ENCODE measurements at places on chromosomes 7 and 10.

DNA sequence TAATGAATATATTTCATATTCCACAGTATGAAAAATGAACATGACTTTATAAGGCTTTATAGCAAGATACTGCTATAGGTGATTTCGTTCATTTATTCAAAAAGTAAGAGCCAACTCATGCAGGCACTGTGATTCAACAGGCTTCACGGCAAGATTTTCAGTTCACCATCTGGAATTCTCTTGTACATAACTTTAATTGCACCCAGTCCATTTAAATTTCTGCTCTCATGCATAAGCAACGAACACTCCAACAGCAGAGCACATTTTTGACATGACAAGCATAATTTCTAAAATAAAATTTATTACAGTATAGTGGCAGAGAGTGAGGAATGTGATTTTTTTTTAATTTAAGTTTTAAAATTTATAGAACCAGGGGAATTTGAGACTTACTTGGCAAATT lies 436.1 kb downstream of the PHTF2 start:
- no peak for DNase-seq

DNA sequence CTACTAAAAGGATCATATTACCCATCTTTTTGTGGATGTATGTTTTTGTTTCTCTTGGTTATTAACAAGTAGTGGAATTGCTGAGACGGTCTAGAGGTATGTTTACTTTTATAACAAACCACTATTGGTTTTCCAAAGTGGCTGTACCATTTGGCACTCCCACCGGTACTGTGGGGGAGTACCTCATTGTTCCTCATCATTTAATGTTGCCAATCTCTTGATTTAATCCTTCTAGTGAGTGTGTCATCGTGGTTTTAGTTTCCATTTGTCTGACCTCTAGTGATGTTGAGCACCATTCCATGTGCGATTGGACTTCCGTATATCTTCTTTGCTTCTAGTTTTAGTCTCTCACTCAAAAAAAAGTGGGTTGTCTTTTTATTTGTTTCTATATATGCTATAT lies 50.4 kb downstream of the RBM33 start:
- DNase-seq, result no peak

GRCh38 chr10:18332048-18332447 lies 191.8 kb downstream of the CACNB2 start:
- no peak for DNase-seq

DNA sequence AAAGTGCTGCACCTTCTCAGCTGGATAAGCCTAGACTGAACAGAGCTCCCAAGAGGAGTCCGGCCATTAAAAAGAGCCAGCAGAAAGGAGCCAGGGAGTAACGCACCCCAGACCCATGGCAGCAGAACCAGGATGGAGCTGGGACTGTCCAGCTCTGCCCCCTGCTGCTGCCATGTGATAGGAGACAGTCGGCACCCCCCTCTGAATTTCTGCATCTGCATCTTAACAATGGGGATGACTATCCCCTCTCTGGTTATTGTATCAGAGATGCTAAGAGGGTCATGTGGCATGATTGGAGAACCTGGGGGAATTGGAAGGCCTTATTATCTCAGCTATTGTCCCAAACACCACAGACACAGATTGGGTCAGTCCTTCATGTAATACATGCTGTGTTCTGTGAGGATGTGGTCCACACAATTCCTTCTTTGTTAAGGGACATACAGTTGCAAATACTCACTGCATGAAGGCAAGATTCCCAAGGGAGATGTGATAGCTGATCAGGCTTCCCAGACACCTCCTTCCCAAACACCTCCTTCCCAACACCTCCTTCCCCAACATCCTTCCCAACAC lies 29.3 kb downstream of the PLEKHS1 start:
- DNase-seq, result no peak

GRCh38 chr7:12703881-12704280 lies 16.4 kb downstream of the ARL4A start:
- no peak for DNase-seq

DNA sequence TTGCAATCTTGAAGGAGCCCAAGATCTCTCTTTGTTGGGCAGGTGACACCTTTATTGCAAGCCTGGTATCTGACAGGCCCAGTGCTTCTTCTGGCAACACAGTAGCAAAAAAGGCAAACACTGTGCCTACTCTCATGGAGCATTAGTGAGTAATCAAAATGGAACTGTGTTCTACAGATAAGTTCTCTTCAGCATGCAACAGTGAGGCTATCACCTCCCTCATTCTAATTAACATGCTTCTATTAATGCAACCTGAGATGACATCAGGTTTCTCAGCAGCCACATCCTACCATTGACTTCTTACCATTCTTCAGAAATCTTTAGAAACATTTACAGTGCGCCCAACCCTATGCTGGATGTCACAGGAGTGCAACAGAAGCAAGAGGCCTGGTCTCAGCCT lies 77.9 kb upstream of the KCNMA1 start:
- no peak for DNase-seq

GRCh38 chr10:24255115-24255880 lies 46.4 kb downstream of the KIAA1217 start:
- no peak for DNase-seq

- DNase-seq, result no peak
Observed at GRCh38 chr10:97538411-97538810, 34.2 kb upstream of the ANKRD2 start.

DNA sequence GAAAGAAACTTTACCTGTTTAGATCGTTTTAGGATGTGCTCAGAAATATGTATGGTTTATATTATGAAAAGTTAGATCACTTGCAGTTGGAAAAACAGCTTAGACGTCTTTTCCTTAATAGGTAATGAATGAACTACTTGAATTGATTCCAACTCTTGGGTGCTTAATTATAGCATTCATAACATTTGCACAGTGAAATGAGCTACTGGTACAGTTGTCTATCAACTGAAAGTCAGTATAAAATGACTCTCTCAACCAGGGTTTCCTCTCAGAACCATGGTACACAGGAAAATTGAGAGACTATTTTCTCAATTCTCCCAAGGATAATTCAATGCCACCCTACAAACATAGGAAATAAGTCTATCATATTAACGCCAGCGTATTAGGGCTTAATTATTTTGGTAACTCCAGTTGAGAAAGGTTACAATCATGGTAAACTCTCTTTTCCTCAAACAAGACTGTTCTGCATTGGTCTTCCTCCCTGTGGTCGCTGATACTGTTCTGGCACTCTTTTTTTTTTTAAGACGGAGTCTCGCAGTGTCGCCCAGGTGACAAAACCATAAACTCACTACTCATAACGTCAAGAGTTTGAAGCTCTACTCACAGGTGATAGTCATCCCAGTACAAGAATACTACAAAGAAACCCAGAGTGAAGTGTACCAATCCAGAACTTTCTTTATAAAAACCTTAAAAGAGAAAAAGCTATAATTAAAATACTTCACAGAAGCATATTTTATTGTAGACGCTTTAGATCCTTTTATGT lies 2.0 kb downstream of the ANLN start:
- DNase-seq, result no peak

GRCh38 chr7:74059037-74059436 lies 24.6 kb upstream of the LIMK1 start:
- no peak for DNase-seq

DNA sequence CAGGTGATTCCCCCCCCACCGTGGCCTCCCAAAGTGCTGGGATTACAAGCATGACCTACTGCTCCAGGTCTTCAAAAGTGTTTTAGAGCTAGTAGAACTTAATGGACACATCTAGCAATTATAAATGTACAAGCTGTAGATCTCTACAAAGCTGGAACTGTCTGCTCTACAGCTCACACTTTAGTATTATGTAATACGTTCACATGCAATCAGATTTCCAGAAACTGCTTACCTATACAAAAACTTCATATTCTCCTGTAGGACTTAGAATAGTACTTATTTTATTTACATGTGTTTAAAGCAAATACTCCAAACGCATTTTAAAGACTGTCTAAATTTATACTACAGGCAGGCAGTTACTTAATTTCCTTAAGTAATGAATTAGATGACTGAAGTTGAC lies 39.2 kb upstream of the ASL start:
- DNase-seq, result no peak

DNA sequence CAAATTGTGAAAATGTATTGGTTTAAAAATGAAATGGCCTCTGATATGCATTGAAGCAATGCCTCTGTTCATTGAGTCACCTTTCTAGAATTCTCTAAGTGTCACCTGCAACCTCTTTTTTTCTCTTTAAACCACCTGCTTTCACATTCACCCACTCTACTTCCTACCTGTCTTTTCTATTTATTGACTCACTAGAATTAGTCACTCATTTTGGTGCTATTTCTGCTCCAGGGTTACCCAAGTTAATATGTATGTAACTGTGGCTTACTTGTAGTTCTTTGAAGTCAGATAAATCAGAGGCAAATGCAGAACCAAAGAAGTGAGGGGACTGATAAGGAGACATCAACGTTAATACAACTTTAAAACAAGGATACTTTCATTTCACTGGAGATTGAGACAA lies 674.7 kb downstream of the CCSER2 start:
- DNase-seq, result no peak

DNA sequence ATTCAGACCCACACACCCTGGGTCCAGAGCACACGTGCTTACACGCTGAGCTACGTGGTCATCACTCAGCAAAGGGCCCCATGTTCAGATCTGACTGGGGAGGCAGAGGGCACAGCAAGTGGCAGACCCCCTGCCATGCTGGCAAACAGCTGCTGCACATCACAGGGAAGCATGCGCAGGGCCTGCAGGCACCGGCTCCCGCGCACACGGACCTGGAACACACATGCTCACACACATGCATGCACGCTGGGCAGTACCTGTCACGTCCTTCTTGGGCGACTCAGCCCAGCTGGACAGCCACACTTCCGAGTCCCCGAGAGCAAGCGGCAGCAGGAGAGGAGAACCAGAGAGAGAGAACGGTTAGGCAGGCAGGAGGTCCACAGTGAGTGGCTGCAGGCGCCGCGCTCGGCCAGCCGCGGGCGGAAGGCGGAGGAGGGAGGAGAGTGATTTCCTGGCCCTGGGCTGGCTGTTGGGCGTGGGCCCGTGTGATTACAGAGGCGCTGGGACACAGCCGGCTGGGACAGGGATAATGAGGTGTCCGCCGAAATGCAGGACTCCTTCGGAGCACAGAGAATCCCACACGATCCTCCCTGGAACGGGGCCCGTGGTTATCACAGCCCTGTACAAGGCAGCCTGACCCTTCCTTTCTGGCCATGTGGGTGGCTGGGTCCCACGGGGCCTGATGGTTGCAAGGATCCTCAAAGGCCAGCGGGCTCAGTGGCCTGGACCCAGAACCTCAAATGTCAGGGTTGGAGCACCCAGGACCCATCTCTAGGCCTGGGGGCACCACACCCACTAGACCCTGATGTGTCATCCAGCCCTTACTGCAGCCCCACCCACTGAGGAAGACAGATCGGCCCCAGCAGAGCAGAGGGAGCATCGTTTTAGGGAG lies 175.1 kb downstream of the NEURL1 start:
- DNase-seq, result no peak

GRCh38 chr10:111148025-111148424 lies 71.2 kb downstream of the ADRA2A start:
- no peak for DNase-seq

GRCh38 chr7:142871260-142872105 lies 14.1 kb downstream of the TRPV6 start:
- no peak for DNase-seq

DNA sequence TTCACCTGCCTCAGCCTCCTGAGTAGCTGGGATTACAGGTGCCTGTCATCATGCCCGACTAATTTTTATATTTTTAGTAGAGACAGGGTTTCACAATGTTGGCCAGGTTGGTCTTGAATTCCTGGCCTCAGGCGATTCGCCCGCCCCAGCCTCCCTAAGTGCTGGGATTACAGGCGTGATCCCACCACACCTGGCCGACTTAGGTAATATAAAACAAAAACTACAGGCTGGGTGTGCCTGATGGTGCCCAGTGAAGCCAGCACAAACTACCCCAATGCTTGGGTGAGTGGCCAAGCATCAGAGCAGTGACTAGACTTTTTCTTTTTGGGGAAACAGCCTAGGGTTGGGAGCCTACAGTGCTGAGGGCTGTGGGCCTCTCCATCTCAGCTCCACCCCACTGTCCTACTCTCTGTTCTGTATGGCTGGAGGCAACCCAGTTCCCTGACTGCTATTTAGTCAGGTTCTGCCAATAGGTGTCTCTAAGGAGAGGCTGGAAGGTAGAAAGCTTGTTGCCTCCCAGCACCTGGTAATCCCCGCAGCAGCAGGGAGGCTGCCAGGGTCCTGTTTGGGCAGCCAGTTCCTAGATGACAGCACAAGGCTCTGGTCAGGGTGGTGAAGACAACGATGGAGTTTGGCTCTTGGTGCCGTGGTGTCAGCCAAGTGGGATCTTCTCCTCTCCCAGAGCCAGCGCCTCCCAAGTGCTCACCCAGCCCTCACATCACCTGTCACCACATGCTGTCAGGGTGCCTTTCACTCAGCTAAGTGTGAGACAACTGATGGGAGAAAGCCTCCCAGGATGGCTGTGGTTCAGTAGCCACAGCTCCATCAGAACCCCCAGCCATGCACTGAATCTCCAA lies 10.4 kb upstream of the NACAD start:
- no peak for DNase-seq

DNA sequence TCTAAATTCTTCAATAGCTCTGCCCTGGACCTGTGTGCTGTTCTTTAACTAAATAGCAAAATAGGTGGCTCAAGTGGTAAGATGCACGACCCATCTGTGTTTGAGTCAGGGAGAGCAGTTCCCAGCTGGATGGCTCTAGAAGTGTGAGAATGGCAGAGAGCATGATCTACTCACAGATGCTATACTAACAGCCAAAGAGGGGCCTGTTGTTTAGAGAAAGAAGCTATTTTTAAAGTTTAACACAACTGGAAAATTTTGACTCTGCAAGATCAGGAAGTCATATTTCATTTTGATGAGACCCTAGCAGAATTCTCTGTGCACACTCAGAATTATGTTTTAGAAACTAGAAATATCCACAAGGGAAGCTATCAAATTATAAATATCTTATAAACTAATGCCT lies 87.4 kb upstream of the PIP4K2A start:
- no peak for DNase-seq

DNA sequence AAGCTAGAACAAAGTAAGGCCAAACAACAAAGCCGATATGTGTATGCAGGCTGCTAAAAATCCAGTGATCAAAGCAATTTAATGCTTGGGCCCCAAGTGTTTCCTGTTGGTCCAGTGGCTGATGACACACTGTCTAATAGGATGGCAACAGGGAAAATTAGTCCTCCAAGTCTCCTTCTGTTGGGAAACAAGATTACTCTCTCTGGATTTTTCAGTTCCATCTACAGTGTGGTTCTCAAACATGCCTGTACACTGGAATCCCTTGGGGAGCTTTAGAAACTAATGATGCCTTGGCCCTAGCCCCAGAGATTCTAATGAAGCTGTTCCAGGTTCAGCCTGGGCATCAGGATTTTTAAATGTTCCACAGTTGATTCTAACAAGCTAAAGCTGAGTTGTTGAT lies 198.7 kb downstream of the AHR start:
- DNase-seq, result no peak

GRCh38 chr7:148700661-148701064 lies 2.0 kb downstream of the CUL1 start:
- no peak for DNase-seq

- no peak for DNase-seq
Observed at GRCh38 chr10:24383681-24384106, 174.8 kb downstream of the KIAA1217 start.
